ENCODE measurements at places on chromosomes 7 and 10.

- no peak for DNase-seq
Measured at GRCh38 chr10:45673074-45673648, 589 bp upstream of the ZFAND4 start.

GRCh38 chr10:72086466-72087391 is 1.6 kb downstream of the SPOCK2 start:
- DNase-seq, result no peak

- no peak for DNase-seq
Measured at GRCh38 chr10:70266701-70267100, 17.1 kb downstream of the NPFFR1 start.

GRCh38 chr7:123126171-123126570 is 73.6 kb downstream of the SLC13A1 start:
- DNase-seq, result no peak

DNA sequence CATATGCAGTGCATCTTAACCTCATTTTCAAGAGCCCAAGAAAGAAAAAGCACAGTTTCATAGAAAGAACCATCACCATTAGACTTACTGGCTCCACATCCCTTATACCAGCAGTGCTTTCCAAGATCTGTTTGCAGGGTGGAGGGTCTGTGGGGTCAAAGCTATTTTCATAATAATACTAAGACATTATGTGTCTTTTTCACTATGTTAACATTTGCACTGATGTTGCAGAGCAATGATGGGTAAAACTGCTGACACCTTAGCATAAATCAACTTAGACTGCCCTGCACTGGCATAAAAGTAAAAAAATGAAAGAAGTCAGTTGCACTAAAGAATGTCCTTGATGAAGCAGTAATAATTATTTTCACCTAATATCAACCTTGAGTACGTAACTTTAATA is 166.2 kb downstream of the SKAP2 start:
- no peak for DNase-seq

DNA sequence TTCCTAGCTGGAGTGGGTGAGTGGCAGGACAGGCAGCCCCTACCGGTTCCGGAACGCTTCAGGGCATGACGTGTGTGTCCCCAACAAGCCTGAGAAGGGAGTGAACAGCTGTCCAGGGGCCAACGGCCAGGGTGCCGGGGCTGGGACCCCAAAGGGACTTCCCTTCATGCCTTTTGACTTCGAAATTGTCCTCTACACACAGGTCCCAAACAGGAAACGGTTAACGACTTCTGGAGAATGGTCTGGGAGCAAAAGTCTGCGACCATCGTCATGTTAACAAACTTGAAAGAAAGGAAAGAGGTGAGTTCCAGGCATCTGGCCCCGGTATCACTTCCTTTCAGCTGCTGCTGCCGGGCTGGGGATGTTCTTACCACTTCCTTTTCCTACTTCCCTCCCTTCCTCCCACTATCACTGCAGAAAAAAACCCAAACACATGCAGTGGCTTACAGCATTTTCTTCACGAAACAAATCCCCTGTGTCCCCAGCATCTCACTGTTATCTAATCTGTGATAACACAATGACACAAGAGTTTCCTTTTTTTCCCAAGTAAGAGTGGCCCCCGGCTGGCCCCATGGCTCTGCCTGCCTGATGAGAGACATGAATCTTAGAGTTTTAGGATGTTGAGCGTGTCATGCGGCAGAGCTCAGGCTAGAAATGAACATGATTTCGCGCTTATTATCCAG is 63.2 kb downstream of the MKI67 start:
- no peak for DNase-seq

GRCh38 chr10:80382989-80383388 is 25.4 kb upstream of the PRXL2A start:
- DNase-seq, result no peak
